ENCODE measurements at places on chromosomes 4 and X.

GRCh38 chr4:10020106-10020505 lies 1.2 kb downstream of the SLC2A9 start:
- DNase-seq, result no peak

GRCh38 chrX:331825-332495 lies 13.4 kb upstream of the GTPBP6 start:
- no peak for DNase-seq

DNA sequence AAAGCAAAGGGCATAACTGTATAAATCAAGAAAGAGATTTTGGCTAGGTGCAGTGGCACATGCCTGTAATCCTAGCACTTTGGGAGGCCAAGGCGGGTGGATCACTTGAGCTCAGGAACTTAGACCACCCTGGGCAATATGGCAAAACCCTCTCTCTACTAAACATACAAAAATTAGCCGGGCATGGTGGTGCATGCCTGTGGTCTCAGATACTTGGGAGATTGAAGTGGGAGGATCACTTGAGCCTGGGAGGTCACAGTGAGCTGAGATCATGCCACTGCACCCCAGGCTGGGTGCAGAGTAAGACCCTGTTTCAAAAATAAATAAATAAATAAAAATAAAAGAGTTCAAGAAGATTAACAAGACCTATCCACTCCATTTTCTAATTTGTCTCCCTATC lies 227.3 kb downstream of the SOWAHB start:
- no peak for DNase-seq

GRCh38 chr4:100838286-100838685 lies 320.5 kb upstream of the EMCN start:
- DNase-seq, result no peak

GRCh38 chrX:126165721-126166461 lies at the start of gene DCAF12L2:
DCAF12L2 (minus strand) TSS chrX:126166289; CDS start chrX:126165924, 365 bp downstream.
- DNase-seq, result no peak

- DNase-seq, result no peak
Measured at GRCh38 chr4:82780752-82781231, 17.8 kb downstream of the SCD5 start.

- no peak for DNase-seq
Measured at GRCh38 chr4:62118558-62118957, 918.4 kb downstream of the ADGRL3 start.

DNA sequence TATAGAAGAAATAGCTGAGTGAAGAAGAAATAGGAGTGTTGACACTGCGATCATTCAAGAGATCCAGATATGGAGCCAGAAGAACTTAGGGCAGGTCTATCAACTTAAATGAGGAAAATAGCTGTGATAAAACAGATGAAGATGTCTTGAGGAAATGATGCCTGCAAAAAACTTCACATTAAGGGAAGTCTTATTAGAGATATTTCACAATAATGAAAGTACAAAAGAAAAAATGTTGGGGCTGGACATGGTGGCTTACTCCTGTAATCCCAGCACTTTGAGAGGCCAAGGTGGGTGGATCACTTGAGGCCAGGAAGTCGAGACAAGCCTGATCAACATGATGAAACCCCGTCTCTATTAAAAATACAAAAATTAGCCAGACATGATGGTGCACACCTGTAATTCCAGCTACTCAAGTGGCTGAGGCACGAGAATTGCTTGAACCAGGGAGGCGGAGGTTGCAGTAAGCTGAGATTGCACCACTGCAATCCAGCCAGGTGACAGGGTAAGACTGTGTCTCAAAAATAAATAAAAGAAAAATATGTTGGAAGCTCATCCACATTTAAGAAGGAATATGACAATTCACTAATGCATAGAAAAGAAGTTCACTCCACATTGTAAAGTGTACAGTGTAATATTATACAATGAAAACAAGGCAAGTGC lies 56.3 kb downstream of the PKD2 start:
- peak; percentile 13 for DNase-seq

- no peak for DNase-seq
Measured at GRCh38 chr4:48139691-48140090, 5.6 kb upstream of the TXK start.

DNA sequence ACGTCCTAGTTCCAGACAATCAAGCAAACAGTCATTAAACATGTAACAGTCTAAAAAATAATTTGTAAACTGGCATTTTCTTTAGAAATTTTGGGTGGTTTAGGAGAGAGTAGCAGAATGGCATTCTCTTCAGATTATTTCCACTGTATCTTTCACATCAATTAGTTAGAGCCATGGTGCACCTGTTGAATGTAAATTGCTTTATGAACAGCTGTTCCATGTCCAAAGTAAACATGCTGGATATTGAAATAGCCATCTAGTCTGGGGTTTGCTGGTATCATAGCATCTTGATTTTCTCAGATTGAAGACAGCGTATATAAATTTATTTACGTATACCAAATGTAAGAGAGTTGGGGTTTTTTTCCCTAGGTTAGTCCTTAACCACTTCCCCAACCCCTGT lies 143.6 kb downstream of the RCHY1 start:
- no peak for DNase-seq

DNA sequence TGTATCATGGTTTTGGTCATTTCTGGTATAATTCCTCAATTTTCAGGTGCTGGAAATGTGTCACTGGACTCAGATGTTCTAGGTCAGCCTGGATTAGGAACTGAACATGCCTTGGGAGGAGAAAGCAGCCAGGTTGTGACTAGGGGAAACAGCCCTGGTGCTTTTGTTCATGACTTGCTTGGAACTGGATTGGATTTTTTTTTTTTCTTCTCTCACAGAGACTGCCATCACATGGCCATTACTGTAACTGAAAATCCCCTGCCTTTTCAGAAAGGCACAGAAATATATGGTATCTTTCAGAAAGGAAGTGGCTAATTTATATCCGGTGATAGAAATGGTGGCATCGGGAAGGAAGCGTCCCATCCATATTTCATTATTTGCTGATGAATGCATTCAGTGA lies 34.6 kb downstream of the SEPTIN11 start:
- DNase-seq, result peak; percentile 52

GRCh38 chrX:153499341-153499740 lies 4.6 kb downstream of the BGN start:
- DNase-seq, result no peak

- peak; percentile 32 for DNase-seq
Measured at GRCh38 chr4:90357117-90357710, 230.0 kb downstream of the CCSER1 start.

DNA sequence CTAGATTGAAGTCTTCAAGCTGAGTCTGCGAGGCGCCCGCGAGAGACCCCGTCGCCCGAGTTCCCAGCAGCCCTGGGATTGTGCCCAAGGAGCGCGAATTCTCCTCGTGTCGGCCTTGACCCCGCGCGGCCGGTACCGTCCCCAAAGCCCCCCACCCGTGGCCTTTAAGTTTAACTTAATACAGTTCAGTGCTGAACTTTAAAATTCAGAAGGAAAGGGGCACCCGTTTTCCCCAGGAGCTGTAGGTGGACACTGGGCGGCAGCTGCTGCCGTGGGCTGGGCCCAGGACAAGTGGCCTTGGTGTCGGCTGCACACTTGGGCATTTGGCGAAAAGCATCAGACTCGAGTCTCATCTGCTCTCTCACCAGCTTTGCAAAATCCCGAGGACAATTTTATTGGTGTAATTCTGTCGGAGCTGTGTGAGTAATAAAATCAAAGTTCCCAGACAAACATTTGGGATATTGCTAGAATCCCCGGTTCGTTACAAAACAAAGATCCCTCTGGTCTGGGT lies 634 bp downstream of the CWH43 start:
- DNase-seq, result no peak

GRCh38 chrX:24732766-24733500 lies 39.2 kb downstream of the POLA1 start:
- DNase-seq, result peak; percentile 54

- no peak for DNase-seq
Measured at GRCh38 chrX:94942603-94943002, 1268.6 kb downstream of the FAM133A start.

DNA sequence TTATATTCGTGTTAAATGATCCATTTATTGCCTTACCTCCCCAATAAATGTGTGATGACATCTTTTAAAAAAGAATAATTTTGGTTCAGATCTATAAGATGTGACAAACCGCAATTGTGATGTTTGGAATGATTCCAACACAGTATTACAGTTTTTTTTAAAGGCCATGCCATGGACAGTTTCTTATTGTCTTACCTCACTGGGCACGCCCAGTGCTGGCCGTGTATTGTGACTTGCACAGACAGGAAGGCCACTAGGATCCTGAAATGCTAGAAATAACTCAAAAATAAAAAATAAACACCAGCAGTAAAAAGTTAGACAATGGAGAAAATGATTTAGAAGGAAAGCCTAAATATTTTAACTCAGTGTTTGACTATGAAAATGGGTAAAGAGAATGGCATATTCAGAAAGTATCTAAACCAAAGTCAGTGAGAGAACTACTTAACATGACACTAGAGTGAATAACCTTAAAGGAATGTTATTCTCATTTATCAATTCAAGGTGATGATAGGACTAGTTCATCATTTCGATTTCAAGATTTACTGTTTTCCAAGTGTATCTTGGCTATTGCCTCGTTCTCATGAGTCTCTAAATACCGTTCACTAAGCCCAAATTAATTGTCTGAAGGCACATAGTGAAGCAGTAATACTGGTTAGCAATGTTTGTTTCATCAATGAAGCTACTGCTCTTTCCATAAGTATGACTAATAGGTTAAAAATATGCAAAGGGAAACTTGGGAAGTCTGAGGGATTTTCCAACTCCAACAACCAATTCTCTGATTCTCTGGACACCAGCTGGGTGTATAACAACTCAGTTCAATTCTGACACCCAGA lies 46.1 kb upstream of the VEGFC start:
- peak; percentile 45 for DNase-seq

GRCh38 chrX:149508467-149508866 lies 3.4 kb upstream of the IDS start:
- DNase-seq, result no peak

- no peak for DNase-seq
Measured at GRCh38 chrX:29530501-29530900, 684.9 kb upstream of the MAGEB2 start.

- no peak for DNase-seq
Measured at GRCh38 chr4:14671146-14671545, 331.1 kb upstream of the CPEB2 start.

DNA sequence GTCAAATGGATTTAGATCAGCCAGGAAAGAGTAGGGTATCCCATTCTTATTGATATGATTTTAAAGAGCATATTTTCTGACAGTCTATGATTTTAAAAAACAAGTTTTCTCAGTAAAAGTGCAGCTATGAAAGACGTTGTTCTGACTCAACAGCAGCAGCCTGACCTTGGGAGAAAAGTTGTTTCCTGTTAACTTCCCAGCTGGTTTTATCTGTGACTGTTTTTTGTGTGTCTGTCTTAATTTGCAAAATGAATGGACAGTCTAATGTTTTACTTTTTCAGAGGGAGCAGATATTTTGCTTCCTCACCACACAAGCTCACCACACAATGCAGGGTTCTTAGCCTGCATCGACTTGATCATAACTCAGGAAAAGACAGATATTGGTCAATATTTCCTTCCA lies 764 bp upstream of the MTHFD2L start:
- DNase-seq, result peak; percentile 16

- DNase-seq, result no peak
Measured at GRCh38 chr4:89256203-89256800, 51.3 kb downstream of the GPRIN3 start.

DNA sequence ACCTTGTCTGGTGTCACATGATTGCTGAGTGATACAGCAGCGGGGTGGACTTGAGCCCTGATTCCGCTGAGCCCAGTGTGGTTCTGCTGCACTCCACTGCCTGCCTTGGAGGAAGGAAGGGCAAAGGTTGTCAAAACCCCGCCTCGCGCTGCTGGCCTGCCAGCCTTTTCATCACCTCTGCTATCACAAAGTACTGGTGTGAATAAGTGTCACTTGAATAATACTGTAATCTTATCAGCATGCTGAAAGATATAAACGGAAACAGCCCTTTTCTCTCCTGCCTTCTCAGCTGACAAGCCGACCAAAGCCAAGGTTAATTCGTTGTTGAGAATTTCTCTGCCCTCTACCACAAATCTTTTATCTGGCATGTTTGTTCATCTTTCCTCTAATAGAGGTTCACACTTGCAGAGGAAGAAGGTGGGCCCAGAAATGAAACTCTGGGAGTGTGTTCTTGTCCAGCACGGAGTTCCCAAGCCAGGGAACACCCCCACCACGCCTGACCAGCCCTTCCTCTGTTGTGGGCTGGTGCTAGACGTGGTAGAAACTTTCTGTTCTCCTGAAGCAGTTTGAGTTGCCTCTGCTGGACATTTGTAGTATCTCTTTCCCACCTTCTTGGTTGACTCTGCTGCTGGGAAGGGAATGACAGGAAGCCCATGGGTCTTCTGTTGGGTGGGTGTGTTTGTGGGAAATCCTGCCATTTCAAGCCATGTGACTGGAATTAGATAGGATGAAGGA lies 21.5 kb downstream of the FHDC1 start:
- DNase-seq, result no peak

GRCh38 chrX:150047818-150048217 lies 109.5 kb upstream of the EOLA2 start:
- no peak for DNase-seq

DNA sequence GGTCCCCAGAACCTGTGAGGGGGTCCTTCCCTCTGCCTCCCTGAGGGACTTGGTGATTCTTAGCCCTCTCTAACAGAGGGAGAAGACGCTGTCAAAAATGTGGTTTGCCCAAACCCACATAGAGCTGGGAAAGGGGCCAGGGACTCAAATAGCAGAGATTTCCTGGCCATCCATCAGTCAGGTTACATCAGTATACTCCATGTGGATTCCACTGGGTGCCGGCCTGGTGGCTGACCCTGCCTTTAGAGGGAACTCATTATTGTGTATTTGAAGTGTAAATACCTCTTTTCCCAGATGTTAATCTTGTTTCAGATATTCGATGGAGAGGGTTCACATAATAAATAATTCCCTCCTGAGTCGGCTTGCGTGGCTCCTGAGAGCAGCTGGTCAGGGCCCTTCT lies 130.3 kb downstream of the TBL1X start:
- no peak for DNase-seq

GRCh38 chr4:55397126-55397436 lies 1.3 kb downstream of the TMEM165 start:
- peak; percentile 12 for DNase-seq

DNA sequence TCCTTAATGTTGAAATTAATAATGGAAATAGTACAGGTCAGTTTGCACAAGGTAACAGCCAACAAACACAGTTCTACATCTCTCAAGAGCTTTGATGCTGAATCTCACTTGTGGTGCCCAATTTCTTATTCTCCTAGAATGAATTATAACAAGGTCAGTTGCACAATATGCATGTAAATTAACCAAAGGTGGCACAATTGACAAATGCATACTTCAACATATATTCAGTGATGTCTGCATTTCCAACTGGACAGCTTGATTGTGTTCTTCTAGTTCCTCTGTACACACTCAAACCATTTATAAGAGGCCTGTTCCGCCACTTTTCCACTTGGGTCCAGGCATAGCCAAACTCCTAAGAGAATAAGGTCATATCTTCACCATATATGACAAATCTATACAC lies 210.3 kb upstream of the EPHA5 start:
- no peak for DNase-seq

All from suppressor macrophage treated with lipopolysaccharide for 4 hours (primary cell).